NCI-H1436 treated with DMSO at 0.1 percent for 48 hours (cell line): ENCODE measurements at places on chromosomes 3 and 15.
A peak's percentile ranks its signal among the peaks of the same experiment; 100 is the strongest.

DNA sequence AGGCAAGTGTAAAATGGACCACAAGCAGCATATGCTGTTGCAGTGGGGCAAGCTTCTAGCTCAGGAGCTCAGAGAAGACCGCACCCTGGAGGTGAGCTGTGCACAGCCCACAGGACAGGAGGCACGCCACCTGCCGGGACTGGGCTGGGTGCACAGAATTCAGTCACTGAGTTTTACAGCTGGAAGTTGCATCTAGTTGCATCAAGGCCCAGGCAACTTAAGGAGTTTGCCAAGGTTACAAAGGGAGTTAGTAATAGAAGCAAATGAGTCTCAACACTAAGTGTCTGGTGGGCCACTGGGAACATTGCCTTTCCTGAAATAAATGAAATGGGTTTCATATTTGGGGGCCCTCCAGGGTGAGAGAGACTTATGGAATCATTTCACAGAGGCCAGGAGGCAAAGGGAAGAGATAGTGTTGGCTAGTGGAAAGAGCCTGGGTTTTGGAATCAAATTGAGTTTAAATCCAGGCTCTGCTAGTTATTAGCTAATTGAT lies 36.0 kb upstream of the TIMP4 start:
- DNase-seq, result no peak

DNA sequence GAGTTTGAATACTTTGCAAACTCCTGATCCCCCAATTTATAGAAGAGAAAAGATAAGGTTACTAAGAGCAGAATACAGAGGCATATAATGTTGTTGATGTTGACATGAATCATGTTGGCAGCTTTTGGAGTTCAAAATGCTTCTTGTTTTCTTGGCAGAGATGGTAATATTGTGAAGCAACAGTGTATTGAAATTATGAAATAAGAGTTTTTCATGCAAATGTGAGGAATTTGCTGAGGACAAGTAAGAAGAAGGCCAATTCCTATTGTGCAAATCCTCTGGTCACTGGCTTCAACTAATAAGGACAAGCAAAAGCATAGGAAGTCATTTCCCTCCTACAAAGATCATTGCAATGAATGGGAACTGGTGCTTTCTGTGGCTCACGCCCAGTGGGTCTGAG lies 126.9 kb upstream of the CHL1 start:
- DNase-seq, result no peak

DNA sequence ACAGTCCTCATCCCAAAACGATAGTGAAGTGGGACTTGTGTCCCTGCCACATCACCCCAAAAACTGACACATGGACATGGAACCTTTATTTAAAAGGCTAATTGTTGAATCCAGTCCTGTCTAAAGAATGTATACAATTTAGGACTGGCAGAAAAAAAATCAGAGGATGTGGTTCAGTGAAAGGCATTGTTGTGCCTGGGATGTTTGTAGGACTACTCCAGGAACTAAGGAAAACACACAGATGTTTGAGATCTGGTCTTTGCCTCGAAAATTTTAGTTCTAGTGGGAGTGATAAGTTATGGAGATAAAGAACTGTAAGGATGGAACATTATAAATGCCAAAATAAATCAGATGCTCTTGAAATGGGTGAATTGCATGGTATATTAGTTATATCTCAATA lies 27.2 kb downstream of the VGLL4 start:
- no peak for DNase-seq

GRCh38 chr15:94021621-94022320 lies 209.6 kb upstream of the MCTP2 start:
- no peak for DNase-seq

- no peak for DNase-seq
Measured at GRCh38 chr3:59865351-59865750, 815.5 kb upstream of the CFAP20DC start.

- DNase-seq, result no peak
Measured at GRCh38 chr3:154164387-154164786, 43.2 kb downstream of the ARHGEF26 start.

DNA sequence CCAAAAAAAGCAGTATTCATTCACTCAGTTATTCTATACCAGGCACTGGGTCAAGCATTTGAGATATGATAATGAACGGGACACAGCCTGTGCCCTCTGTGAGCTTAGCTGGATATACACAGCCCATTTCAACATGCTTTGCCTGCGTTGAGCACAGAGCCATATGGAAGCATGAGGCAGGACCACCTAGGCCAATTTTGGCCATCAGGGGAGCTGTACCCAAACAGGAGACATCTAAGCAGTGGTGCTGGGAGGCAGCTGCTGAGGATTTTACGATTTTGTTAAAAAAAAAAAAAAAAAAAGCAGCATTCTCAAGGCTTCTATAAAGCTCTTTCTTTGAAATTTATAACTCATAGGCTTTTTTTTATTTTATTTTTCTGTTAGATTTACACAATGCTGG lies 87.2 kb upstream of the SLC2A2 start:
- no peak for DNase-seq

DNA sequence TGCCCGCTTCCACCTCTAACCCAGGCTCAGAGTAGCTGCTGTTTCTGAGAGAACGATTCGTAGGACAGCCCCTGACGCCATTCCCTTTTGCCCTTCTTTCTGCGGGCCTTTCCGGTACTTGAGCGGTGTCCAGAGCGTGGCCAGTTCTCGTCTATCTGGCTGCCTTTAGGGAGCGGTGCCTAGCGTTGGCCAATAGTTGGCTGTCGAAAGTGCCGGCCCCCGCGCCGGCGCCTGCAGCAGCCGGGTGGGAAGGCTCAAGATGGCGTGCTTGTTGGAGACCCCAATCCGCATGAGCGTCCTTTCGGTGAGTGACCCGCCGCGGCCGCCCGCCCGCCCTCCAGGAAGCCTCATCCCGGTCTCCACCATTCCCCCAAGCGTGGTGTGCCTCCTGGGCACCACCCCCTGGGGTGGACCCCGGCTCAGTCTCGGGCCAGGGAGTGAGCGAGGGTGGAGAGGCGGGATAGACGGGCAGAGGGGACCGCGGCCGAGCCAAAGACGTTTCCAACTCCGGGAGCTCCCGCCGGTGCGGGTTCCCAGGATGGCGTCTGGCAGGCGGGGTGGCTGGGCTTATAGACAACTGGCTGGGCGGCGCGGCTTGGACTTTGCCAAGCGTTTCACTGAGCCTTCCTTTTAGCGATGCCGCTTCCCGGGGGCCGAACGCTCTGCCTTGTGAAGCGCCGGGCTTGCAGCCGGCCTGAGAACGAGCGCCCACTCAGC lies at the start of gene ARMC8:
Gene ARMC8 (plus strand): TSS at position 6 of the 717 bp plus-strand sequence. CDS start 254 bp downstream, at position 260.
- no peak for DNase-seq

DNA sequence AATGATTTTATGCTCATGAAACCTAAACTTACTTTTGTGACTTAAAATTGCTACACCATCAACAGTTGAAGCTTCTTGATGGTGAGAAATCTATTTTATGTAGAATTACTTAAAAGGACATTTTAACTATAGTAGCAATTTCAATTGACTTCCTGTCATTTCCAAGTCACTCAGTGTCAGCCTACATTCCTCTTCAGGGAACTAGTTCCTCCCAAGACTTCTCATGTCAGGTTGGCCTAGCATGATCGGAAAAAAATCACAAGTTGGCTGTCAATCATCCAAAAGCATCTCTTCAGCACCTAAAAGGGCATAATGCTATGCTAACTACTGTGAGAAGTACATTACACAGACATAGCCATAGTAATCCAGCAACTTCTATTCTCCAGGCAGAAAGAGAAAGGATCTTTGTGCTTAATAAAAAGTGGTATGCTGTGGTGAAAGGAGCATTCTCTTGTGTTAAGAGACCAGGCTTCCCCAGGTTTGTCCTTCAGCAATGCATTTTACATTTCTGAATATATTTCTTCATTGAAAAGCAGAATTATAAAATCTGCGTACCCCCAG lies 893.7 kb downstream of the AGBL1 start:
- DNase-seq, result no peak

- DNase-seq, result no peak
Measured at GRCh38 chr3:25507811-25508210, 79.7 kb downstream of the RARB start.

- DNase-seq, result no peak
Measured at GRCh38 chr3:119322021-119322834, 28.0 kb downstream of the ARHGAP31 start.

DNA sequence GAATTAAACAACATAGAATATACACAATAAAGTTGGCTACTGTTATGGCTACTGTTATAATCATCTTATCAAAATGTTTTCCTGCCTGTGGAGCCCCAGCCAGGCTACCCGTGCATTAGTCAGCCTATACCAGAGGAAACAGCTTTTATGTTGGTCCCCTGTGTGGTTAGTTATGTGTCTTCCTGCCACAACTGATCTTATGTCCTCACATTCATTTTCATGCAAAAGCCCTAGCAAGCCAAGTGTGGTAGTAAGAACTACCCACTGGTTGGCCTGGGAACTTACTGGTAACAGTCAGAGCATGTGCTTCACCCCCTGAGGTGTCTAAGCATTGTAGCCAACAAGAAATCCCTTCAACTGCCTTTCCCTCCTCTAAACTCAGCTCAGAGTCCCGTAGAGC lies 21.8 kb downstream of the MGLL start:
- no peak for DNase-seq

DNA sequence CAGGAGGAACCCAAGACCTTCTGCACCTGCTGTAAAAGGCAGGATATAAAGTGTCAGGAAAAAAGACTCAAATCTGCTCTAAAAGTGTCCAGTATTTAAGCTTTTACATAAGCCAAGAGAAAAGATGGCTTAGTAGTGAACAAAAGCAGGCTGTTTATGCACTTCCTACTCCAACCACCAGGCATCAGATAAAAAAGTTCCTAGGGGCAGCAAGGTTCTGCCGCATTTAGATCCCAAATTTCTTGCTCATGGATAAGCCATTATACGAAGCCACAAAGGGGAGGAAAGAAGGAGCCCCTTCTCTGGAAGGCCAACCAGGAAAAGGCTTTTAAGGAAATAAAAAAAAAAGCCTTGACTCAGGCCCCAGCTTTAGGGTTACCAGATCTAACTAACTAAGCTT lies 10.6 kb upstream of the SLC9C1 start:
- no peak for DNase-seq

- DNase-seq, result no peak
Measured at GRCh38 chr15:63540449-63540848, 36.1 kb downstream of the USP3 start.

DNA sequence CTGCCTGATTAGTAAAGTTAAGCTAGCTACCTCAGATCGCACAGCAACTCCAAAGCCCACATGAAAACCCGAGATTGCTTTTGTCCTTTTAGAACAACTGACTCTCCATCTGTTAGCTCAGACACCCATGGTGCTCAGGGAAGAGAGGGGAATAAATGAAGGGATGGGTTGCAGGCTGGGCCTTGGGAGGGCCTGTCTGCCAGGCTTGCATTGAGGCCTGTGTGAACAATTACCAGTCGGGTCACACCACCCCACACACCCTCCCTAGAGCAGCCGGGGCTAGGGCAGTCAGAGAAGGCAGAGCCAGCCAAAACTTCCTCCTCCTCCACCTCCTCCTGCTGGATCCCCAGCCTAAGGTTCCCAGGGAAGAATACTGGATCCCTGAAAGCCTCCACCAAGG lies 8.8 kb upstream of the PRKAR2A start:
- DNase-seq, result no peak

GRCh38 chr15:58631319-58631718 lies 118.2 kb downstream of the ADAM10 start:
- no peak for DNase-seq

- DNase-seq, result no peak
Measured at GRCh38 chr3:13792512-13793371, 87.1 kb downstream of the WNT7A start.

- no peak for DNase-seq
Measured at GRCh38 chr3:5791558-5791957, 604.1 kb downstream of the EDEM1 start.

- no peak for DNase-seq
Measured at GRCh38 chr3:133954717-133955360, 59.2 kb upstream of the RAB6B start.

DNA sequence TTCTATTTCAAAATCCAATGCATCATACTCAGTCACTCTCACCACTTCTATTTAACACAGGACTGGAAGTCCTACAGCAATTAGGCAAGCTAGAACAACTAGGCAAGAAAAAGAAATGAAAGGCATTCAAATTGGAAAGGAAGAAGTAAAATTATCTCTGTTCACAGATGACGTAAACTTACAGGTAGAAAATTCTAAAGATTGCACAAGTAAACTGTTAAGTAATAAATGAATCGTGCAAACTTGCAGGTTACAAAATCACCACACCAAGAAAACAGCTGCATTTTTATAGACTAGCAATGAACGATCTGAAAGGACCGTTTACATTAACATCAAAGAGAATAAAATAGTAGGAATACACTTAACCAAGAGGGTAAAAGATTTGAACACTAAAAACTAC lies 36.2 kb downstream of the CHST2 start:
- no peak for DNase-seq

DNA sequence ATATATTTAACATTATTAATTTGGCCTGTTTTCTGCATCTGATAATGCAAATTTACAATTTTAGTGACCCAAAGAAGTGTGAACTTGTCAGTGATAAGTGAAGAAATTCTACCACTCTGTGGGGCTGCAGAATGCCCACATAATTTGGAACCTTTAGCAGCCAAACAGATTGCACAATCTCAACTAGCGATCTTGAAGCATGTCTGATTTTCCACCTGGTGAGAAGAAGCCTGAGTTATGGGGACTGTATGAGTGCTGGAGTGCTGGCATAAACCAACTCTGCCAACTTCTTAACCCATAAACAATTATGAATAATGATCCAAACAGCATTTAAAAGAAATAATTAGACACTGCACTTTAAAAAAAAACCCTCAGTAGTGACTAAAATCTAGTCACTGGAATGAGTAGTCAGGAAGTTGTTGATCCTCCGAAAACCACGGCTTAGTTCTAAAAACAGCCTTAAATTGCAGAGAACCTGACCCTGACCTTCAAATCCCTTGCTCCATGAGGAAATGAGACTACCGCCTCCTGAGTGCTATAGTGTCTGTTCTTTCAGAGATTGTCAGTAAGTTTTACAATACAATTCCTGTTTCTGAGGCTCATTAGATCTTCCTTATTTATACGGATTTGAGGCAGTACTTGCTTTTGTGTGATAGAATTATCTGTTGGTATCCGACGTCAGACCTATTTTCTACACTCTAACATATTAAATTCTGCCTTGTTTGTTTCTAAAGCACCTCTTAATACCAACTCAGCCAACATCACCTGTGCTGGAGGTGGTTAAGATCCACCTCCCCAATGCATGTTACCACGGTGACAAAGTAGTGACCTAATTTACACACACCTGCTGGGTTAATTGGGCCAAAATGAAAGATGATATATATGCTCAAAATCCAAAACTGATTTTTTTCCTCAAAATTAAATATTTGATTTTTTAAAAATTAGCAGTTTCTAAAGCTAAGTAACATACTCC lies 267.7 kb downstream of the ZBTB20 start:
- peak; percentile 86 for DNase-seq

DNA sequence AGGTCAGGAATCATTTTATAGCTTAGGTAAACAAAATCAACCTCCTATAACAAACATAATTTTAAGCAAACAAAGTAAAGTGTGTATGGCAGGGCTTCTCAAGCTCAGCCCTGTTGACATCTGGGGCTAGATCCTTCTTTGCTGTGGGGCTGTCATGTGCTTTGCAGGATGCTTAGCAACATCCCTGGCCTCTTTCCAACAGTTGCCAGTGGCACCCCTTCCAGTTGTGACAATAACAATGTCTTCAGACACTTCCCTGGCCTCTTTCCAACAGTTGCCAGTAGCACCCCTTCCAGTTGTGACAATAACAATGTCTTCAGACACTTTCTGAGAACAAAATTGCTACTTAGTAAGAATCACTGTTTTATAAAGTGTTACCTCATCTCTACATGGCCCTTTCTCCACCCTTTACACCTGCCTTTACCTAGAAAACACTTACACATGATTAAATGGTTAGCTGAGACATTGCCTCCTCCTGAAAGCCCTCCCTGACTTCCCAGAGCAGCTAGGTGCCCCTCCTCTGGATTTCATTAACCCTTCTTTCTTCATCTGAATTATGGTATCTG lies 194.0 kb upstream of the LMCD1 start:
- DNase-seq, result no peak
